ENCODE measurements at places on chromosomes 2 and 18. TPM values are rescaled to one million over a fixed set of nuclear protein-coding genes. Genes with fewer than 3 reads are reported as not detected.

DNA sequence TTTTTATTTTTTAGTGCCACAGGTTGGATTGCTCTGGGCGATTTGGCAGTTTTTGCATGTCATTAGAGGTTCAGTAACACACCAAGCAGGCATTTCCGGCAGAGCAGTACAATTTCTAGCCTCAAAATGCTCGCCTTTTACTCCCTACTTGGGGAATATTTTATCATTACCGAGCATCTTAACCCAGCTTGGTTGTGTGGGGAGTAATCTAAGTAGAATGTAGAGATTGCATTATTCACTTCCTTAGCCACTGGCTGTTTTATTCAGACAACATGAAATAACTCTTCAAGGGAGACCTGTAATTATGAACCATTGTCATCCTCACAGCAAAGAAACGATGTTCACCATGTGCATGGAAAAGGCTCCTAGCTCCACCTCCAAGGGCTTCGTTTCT, 13.1 kb downstream of the GRP start:
- DNase-seq: no peak

GRCh38 chr2:70922235-70923234, 13.2 kb upstream of the ATP6V1B1 start:
- DNase-seq: no peak

- no peak for DNase-seq
These were observed 160.1 kb downstream of the RTP5 start for GRCh38 chr2:242029422-242030225.

- no peak for DNase-seq
These were observed 14.6 kb downstream of the UGP2 start for GRCh38 chr2:63856303-63856603.

DNA sequence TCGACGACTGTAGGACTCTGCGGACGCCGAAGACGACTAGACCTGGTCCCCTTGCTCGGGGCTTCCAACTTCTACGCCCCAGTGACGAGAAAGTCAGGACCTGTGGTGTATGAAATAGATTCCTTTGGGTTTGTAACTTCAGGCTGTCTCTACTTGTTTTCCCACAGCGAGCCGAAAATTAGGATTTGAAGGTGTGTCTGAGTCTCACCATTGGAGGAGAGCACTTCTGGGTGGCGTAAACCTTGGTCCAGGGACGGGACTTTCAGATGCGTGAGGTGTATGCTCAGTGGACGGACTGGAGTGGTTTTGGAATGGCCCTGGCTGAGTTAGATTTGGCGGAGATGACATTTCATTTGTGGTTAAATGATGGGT, 1.3 kb downstream of the BIRC6 start:
- DNase-seq: no peak

DNA sequence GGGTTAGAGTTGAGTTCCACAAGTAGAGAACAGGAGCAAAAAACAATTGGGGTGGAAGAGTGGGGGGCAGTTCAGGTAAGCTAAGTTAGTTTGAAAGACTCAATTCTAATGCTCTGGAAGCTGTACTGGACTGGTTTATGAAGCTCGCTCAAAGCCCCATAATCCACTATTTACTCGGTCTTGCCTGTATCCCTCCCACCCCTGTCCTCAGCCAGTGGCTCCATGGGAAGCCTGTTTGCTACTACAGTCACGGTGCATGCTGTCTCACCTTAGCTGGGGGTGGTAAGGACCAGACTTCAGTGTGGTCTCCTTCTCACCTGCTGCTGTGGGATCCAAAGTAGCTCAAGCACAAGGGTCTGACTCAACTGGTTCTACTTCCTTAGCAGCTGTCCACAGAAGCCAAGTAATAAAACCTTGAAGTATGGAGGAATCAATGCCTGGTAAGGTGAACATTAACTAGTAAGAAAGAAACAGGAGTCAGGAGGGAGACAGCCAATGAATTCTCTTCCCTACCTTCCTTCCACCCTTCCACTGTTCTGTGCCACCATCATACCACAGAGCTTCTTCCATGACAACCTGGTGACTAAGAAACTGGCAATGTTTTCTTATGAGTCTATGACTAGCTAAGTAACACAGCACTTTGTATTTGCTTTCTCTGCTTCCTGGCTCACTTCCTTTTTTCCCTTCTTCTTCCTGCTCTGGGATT, 230.8 kb downstream of the SRBD1 start:
- DNase-seq: peak; percentile 91

- no peak for DNase-seq
These were observed 40.8 kb downstream of the RTN4 start for GRCh38 chr2:55009277-55010060.

- no peak for DNase-seq
These were observed 77.7 kb downstream of the GULP1 start for GRCh38 chr2:188369365-188369764.

DNA sequence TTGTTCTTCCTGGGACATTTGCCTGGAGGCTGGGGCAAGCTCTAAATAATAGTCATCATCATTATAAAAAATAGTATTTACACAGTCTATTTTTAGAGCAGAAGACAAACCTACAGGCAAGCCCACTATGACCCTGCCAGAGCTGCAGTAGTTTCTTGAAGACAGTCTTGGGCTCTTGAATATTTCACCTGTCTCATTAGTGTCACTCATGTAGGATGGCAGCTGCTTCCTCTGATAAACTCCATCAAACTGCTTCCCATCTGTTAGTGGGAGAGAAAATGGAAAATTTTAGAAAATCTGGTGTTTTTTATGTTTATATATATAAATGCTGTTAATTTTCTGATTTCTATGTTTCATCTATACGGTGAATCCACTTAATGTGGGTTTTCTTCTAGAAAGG, 8.5 kb upstream of the CYRIA start:
- DNase-seq: no peak

DNA sequence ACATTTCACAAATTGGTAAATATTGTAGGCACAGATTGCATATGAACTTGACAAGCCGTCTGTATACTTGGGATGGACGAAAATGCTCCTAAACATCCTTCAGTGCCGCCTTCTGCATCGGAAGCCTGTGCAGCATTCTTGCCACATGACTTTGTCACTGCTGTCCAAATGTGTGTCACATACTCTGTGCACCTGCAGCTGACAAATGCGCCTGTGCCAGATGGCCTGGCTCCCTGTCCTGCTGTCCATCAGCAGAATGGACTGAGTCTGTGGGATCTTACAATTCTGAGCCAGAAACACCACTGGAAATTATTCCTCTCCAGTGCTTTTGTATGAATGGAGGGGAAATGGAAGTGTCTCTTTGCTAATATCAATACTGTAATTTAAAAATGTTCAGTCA, 89.9 kb downstream of the DCDC2C start:
- no peak for DNase-seq

GRCh38 chr2:155708071-155708470, 624.5 kb downstream of the NR4A2 start:
- DNase-seq: no peak

GRCh38 chr2:20626698-20627513, 24.0 kb downstream of the HS1BP3 start:
- DNase-seq: peak; percentile 78

DNA sequence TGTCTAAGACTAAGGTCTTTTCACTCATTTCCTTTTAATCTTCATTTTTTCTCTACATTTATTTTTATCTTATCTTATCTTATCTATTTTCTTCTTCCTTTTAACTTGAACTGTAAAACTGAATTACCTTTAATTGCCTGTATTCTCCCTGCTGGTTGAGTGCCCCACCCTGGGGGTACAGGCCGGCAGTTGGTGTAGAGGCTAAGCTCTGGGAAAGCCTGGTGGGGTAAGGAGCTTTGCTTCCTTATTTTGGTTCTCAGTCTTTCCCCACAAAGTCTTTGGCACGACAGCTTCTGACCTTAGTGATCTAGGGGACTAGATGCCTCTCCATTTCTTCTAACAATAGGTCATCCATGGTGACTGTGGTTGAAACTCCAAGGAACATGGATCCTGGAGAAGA, 26.8 kb upstream of the HAAO start:
- no peak for DNase-seq

DNA sequence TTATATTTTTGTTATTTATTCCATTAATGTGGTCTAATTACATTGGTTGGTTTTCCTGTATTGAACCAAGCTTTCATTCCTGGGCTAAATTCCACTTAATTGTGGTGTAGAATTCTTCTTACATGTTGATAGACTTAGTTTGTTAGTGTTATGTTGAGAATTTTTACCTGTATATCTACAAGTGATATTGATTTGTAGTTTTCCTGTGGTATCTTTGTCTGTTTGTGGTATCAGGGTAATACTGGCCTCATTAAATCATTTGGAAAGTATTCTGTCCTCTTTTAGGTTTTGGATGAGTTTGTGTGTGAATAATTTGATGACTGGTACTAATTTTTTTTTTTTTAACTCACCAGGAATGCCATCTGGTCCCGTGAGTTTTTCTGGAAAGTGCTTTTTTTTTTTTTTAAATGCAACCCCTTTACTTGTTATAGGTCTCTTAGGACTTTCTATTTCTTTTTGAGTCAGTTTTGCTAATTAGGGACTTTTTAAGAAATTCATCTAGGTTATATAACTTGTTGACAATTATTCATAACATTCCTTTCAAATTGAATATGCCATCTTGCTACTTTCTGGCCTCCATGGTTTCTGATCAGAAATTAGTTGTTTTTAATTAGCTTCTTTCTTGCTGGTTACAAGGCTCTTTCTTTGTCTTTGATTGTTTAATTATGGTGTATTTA, 232.8 kb downstream of the CCDC85A start:
- DNase-seq: no peak

DNA sequence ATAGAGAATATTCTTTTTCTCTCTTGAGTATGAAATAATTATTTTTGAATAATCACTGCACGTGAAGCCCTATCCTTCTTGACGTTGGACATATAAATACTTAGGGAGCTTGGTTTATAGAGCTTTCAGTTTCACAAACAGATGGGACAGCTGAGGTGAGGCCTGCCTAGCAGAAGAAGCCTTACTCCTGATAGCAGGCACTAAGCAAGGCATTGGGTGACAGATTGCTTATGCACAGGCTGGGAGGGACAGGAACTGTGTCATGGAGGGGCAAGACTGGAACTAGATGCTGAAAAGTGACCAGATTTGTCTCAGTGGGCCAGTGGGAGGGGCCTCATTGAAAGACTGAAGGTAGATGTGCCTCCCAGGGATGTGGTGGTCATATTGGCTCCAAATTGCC, 220.8 kb downstream of the NEDD4L start:
- no peak for DNase-seq

- peak; percentile 68 for DNase-seq
These were observed 602.9 kb downstream of the NYAP2 start for GRCh38 chr2:226002438-226002837.

DNA sequence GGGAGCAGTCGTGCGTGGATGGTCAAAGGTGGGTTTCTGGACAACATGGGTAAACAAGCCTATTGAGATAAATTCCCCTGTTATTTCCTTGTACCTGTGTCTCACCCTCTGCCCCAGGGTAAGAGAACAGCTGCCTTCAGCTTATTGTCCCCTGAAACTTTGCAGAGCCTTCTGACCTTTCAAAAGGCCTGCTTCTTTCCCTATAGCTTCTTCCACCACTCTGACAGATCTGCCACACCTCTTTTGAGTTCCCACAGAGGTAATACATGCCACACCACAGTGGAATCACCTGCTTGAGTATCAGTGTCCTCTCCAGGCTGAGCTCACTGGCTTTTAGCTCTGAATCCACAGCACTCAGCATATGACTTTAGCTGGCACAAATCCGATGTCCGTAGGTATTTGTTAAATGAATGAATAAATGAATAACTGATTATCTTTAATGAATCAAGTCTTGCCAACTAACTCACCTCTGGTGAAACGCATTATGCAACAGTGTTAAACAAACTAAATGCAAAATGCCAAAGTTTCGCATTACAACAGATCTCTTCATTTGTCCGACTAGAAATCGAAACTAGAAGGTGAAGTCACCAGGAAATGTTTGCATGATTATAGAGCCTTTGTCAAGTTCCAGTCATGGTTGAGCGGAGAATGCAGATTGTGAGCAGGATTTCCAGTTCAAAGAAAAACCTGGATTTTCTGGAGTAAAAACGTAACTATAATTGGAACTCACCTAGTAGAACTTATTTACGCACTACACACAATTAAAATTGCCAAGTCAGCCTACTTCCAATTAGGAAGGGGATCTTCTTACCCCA, 16.4 kb downstream of the DYNAP start:
- DNase-seq: peak; percentile 99

COPS7B gene
- 18.2 TPM for total RNA-seq

TPGS2 gene
- 228 TPM for total RNA-seq

PLEKHH2 gene
- total RNA-seq: 4.2 TPM

PPP1R1C gene
- total RNA-seq: 0.35 TPM
